NCI-H2081 treated with DMSO at 0.1 percent for 48 hours (cell line): ENCODE measurements at places on chromosomes 3 and 15.
A peak's percentile ranks its signal among the peaks of the same experiment; 100 is the strongest.

GRCh38 chr3:152243301-152243711, 25.4 kb upstream of the MBNL1 start:
- no peak for DNase-seq

DNA sequence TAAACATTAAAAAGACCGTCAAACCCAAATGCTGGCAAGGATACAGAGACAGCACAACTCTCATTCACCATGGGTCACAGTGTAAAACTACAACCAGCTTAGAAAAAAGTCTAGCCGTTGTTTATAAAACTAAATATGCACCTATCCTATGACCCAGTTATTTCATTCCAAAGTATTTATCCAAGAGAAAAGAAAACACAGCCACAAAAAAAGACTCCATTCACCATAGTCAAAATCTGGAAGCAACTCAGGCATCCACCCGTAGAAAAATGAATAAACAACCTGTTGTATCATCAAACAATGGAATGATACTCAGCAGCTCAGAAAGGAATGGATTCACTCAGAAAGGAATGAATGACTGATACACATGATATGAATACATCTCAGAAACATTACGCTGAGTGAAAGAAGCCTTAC, 28.6 kb downstream of the PLD1 start:
- no peak for DNase-seq

GRCh38 chr3:188469228-188469885, 315.4 kb downstream of the LPP start:
- no peak for DNase-seq

GRCh38 chr3:140265302-140265701, 330.3 kb downstream of the CLSTN2 start:
- no peak for DNase-seq

GRCh38 chr15:90914305-90915080, 11.4 kb downstream of the MAN2A2 start:
- no peak for DNase-seq

DNA sequence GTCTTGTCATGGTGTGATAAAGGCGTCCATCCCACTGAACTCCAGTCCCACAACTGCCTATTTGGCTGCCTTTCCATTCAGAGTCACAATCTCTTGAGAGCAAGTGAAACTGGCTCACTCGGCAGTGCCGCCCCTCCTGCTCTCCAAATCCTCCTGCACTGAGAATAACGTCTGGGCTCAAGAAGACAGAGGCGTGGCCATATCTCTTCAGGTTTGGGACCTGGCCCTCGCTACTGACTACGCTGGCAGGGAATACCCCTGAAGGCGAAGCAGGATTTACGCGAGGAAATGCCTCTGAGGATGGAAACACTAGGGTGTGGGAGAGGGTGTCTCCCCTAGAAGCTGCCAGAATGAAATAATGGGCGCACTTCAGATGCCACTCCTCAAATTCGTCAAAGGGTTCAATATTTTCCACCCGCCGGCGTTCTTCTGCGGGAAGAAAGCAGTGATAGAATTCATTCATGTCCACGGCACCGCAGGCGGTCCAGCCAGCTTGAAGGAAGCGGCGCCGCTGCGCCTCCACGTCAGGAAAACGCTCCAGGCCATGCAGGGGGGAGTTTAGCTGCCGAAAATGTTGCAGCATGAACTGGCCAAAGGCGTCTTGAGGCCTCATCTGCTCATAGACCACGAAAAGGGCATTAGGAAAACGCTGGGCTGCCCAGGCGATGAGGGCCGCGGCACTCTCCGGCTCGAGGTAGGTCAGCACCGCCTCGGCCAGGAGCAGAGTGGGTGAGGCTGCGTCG, 985 bp downstream of the LCMT2 start:
- no peak for DNase-seq

GRCh38 chr15:70931821-70932220, 39.2 kb downstream of the LRRC49 start:
- DNase-seq: no peak

DNA sequence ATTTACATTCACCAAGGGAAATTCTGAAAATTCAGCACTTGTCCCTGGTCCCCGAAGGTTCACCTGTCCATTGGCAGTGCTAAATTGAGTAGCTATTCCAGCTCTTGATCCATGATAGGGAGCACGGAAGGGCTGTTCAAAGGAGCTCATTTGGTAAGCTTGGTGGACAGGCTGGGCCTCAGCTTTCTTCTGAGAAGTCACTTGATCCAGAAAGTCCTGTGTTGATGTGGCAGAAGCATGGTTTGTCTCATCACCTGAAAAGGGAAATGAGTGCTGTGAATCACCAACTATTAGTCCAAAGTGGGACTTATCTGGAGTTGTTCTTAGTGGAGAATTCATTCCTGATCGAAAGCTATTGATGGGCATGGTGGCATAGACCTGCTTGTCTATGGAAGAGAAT, 19.9 kb upstream of the SLC12A8 start:
- no peak for DNase-seq

DNA sequence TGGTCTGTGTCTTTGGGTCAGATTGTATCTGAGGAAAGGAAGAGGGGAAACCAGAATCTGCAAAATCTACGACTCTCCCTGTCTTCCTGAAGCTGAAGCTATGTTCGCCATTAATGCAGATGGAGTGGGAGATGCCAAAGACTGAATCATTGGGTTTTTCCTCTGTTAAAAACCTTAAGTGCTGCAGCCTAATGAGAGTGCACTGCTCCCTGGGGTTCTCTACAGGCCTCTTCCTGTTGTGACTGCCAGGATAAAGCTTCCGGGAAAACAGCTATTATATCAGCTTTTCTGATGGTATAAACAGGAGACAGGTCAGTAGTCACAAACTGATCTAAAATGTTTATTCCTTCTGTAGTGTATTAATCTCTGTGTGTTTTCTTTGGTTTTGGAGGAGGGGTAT, 24.0 kb downstream of the RMDN3 start:
- no peak for DNase-seq

DNA sequence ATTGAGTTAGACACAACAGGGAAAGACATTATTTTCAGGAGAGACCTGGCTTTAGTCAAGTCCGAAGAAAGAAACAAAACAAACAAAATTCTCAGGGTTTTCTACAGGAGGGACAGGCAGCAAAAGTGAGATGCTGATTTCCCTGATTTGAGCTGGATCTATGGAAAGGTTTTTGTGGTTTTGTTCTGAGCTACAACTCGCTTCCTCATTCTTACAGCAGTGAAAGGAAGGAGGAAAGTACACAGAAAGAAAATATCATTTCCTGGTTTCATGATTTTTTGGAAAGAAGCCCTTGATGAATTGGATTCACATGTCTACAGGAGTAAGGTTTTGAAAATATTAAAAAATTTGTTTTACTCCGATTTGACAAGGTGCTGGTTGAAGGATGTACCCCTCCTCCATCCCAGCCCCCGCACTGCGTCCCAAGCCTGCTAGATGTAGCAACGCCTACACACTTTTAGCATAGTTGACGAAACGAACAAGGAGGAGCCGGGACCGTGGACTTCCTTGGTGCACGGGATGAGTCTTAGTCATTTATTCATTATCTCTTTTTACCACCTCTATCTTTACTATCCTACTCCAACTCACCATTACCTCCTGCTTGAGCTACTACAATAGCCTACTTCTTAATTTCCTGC, 10.8 kb downstream of the PRICKLE2 start:
- DNase-seq: no peak

- DNase-seq: no peak
Measured at GRCh38 chr15:78641102-78641748, at the start of gene CHRNB4. TSS of gene CHRNB4 (minus strand) at chr15:78641210. CDS start at chr15:78641133, 77 bp downstream.

DNA sequence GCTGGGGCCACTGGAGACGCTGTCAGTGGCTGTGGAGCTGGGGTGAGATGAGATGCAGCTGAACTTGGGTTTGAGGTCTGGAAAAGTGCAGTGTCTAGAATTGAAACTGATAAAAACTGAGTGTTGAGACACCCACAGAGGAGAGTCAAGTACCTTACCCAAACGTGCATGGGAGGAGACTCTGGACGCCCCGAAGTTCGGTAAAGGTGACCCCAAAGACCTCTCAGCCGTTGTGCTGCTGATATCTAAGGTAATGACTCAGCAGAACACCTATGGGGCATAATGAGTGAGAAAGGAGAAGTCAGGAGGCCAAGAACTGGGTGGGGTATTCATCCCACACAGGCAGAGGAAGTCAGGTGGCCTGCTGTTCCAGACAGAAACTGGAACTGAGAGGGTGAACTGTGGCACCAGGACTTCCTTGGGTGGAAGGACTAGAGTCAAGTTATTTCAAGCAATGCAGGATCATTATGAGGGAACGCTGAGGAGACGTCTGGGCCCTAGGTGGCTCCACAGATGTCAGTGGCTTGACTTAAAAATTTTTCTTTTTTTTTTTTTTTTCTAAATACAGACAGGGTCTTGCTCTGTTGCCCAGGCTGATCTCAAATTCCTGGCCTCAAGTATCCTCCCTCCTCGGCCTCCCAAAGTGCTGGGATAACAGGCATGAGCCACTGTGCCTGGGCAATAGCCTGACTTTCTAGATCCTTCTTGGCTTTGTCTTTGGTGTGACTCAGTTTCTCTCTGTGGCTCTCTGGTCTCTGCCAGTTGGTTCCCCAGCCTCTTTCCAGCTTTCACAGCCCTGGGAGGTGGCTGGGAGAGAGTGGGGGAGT, 67.6 kb upstream of the GCNT3 start:
- no peak for DNase-seq

DNA sequence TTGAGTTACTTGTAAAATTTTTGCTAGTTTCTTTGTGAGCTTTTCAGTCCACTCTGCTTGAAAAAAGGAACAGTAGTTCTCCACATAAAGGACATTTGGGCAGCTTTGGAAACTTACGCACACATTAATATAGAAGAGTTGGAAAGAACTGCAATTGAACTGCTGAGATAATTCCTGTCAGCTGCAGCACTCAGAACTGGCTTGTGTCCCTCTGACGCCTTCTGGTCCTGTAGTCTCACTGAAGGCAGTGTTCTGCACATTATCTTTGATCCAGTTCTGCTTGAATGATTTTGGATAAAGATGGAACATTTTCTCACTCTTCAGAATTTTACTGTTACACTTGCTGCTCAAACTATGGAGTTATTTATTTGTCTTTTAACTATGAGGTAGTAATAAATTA, 901.9 kb downstream of the OTOL1 start:
- no peak for DNase-seq

DNA sequence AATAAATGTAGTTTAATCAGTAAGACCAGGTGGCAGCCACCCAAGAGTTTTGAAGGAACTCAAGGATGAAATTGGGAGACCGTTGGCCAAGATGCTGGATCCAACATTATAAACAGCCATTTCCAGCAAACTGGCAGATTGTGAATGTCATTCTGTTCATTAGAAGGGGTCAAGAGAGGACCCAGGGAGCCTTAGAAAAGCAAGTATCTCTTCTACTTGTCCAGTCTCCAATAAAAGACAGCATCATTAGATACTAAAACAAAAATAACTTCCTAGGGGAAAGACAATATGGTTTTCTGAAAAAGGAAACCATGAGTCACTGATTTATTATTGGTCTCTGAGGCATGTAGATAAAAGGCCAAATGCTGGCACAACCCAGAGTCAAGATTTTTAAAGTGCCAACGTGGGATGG, 67.9 kb downstream of the GADL1 start:
- DNase-seq: no peak

DNA sequence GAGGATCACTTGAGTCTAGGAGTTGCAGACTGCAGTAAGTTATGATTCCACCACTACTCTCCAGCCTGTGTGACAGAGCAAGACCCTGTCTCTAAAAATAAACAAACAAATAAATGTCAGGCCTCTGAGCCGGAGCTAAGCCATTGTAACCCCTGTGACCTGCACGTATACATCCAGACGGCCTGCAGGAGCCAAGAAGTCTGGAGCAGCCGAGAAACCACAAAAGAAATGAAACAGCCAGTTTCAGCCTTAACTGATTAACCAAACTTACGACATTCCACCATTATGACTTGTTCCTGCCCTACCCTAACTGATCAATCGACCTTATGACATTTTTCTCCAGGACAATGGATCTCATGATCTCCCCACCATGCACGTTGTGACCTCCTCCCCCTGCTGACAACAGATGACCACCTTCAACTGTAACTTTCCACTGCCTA, 32.5 kb upstream of the ZKSCAN7 start:
- no peak for DNase-seq

DNA sequence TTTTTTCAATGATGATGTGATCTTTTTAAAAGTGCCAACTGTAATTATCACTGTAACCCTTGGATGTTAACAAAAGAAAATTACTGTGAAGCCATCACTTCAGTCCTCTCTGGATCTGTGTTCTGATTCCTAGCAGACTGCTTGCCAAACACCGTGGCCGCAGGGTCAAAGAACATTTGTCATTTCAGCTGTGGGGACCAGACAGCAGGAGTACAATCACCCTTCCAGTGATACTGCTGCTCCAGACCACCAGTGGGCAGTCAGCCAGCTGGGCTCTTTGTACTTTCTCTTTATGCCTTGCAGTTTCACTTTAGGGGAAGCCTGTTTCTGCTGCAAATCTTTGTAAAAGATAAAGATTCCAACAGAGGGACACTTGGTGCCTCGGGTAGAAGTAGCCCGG, 770.0 kb downstream of the GRM7 start:
- no peak for DNase-seq

- no peak for DNase-seq
Measured at GRCh38 chr3:56985878-56986277, 74.6 kb upstream of the SPATA12 start.

GRCh38 chr3:148175214-148175613, 522.5 kb upstream of the AGTR1 start:
- no peak for DNase-seq

GRCh38 chr3:32285891-32286290, 47.4 kb downstream of the CMTM8 start:
- no peak for DNase-seq

- no peak for DNase-seq
Measured at GRCh38 chr3:133573054-133573628, 345 bp upstream of the CDV3 start.

DNA sequence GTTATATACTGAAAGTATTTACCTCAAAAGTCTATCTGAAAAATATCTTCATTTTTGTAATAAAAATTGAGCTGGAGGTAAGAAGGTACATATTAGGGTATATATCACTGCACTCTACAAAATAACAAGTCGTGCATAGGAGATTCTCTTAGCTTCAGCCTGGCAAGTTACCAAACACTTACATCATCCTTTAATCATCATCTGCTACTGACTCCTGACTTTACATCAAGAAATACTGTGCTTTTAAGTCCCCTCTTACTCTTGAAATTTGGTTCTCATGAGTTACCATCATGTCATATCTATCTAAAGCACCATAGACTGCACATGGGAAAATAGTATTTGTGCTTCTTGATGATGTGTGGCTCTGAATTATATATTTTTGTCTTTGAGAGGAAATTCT, 50.8 kb downstream of the LYSMD4 start:
- no peak for DNase-seq

DNA sequence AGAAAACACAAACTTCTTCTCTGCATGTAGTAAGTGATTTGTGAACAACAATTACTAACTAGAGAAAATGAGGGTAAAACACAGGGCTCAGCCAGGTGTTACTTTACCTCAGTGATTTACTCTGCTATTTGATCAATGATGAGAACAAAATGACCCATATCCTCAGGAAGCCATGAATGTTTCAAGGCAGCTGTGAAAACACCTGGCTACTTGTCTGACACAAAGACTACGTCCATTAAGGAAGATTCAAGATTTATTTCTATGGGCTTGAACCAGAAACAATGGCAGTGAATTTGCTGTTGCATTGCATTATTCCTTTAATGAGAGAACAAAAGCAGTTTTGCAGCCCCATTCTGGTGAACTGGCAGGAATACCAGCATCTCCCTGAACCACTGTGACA, 374.6 kb upstream of the ARL6 start:
- peak; percentile 97 for DNase-seq
